ENCODE measurements at places on chromosomes 13 and 19.

DNA sequence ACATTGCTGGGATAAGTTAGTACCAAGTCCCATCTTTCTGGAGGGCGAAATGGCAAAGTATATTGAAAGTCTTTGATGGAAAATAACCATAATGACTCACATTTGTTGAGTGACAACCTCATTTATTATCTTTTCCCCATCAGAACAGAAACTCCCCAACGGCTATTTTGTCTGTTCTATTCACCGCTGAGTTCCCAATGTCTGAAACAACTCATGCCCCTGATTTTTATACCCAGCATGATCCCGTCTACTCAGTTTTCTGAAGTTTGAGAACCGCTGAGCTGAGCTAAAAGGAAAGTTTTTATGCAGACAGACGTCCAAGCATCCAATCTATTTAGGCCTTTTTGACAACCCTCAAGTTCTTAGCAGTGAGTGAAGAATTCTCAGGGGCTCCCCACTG is 7.8 kb upstream of the TINCR start:
- no peak for DNase-seq

DNA sequence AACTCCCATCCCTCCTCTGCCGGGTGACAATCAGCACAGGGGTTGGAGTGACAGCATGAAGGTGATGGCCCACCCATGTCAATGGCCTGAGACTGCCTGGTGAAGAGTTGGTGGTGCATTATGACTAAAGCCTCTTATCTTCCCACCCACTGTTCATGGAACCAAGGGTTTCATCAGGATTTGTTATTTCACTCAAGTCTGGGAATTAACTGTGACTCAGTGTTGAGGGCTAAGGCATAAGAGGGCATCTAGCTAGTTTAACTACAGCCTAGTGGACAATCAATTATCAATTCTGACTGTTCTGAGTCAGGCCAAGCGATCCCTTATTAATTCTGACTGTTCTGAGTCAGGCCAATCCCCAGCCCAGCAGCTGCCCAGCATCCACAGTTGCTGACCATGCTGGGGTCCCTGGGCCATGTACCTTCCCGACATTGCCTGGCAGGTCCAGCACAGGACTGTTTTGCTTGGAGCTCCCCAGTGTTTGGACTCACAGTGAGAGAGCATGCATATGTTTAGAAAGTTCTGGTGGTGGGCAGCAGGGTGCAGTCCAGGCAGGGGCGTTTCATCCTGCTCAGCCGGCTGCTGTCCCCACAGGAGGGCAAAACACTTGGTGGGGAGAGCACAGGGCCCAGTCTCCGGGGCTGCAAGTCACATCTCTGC is 65.5 kb downstream of the RASL11A start:
- DNase-seq, result no peak

DNA sequence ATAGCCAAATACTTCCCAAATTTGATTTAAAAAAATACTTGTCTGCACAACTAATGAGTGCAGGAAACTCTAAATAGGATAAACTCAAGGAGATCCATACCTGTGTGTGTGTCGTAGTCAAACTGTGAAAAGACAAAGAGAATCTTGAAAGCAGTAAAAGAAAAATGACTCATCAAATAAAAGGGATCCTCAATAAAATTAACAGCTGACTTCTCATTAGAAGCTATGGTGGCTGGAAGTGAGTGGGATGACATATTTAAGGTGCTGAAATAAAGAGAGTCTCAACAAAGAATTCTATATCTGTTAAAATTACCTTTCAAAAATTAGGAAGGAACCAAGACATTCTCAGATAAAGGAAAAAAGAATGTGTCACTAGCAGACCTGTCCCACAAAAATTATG is 13.7 kb downstream of the RNASEH2B start:
- DNase-seq, result no peak

- DNase-seq, result no peak
Observed at GRCh38 chr13:60720590-60720989, 323.6 kb downstream of the TDRD3 start.

DNA sequence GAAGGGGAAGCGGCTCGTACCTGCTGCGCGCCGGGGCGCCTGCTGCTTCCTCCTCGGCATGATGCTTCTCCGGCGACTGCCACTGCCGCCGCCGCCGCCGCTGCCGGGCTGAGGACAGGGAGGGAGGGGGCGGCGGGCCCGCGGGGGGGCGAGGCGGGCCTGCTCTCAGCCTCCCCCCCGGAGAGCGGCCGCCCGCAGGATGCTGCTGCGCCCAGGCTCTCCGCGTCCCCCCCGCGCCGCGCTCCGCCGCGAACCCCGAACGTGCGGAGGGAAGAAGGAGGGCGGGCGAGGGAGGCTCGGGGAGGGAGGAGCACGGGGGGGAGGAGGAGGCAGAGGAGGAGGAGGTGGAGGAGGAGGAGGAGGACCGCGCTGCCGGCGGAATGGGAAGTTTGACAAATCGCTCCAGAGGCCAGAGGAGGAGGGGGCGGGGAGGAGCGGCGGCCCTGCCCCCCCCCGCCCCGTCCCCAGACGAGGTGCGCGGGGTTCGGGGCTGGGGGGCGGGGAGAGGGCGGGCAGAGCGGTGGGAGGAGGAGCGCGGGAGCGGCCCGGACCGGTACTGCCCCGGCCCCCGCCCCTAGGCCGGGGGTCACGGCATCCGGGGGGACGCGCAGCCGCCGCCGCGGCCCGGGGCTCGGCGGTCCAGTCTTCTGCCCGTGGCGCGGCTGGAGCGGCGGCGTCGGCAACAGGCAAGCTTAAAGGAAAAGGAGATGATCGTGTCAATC is at the start of gene TSHZ3:
TSS of gene TSHZ3 (minus strand) at position 277 of the 722 bp plus-strand sequence. CDS start at position 60, 217 bp downstream.
- DNase-seq, result no peak

- no peak for DNase-seq
Observed at GRCh38 chr13:110000534-110001345, 214.4 kb upstream of the IRS2 start.

GRCh38 chr19:16316506-16316882 is 8.1 kb upstream of the KLF2 start:
- no peak for DNase-seq

DNA sequence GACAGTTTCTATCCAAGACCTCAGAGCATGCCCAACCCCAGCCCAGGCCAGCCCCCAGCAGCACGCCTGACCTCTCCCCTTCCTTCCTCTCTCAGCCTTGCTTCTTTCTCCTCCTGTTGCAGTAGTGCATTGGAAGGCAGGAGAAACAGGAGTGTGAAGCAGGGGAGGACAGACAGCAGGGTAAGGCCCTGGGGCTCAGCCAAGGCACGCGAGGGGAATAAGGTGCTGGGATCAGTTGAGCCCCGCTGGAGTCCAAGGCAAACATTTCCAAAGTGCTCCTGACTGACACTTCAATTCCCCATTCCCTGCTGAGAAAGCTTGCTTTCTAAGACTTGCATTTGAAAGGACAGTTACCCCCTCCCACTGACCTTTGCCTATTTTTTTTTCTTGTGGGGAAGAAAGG is 73.1 kb upstream of the OLFM4 start:
- no peak for DNase-seq

DNA sequence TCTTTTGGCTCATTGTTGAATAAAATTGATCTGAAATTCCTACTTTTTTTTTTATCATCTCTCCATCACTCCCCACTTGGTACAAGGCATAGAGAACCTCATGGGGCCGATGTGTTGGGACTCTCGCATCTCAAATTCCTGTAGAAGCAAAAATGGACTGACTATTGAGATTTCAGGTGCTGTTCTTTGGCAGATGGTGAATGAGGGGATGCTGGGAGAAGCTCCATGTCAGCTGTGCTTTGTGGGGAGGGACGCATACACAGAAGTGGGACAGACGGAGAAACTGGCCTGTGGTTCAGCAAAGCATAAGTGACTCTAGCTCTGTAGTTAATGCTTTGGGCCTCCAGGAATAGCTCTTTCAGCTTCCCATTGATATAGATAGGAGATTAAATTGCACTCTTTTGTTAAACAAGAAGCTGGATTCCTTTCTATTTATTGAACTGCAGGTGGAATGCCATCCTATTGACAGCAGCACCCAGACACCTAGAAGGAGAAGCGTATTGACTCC is 194.5 kb upstream of the RNF113B start:
- DNase-seq, result no peak

DNA sequence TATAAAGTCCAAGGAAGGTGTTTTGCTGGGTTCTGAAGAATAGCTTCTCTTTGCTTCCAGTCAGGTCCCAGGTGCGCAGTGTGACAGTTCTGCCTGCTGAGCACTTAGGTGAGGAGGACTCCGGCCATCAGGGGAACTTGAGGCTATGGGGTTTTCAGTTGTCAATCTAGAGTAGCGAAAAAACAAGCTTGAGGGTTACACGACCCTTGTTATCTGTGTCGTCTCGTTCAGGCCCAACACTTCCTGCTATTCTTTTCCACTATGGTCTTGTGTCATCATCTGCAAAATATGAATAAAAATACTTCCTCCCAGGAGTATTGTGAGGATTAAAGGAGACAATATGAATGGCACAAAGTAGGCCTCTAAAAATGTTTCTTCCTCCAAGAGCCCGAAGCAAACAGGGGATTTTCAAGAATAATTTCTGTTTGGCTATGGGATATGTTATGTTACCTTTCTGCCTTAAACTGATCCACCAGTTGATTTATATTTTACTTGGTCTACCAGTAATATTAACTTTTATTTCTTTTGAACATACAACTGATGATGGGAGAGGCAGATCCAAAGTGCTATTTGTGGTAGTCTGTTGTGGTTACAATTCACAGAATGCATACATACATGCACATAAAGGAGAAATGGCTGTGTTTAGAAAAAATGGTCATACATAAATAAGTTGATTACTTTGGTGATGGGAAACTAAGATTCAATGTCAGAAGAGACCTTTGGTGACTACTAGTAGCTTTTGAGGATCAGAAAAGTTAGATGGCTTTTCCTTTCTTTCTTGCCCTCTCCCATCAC is 40.5 kb upstream of the RCBTB2 start:
- DNase-seq, result no peak

DNA sequence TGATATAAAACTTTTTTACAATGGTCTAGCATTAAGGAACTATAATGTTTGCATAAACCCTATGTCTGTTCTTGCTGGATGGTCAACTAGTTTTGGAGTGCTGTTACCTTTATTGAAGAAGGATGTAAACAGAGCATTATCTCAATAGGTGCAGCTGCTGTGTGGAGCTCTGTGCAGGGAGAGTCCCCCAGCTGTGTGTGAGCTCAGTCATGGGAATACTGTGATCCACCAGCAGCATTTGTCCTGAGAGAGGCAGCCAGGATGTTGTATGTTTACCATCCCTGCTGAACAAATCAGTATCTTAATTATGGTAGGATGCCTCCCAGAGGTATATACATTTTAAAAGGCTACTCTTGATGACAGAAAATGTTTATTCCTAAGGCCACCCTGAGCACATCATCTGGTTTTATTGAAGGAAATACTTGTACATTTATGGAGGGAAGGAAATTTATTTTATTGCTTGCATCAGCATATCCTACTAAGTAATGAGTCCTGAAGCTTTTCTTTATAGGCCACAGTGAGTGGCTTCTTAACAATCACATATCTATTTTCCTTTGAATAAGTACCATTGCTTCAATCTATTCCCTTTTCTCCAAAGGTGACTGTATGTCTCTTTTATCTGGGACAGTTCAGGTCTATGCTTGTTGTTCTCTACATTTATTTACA is 11.7 kb downstream of the RAP2A start:
- DNase-seq, result no peak

DNA sequence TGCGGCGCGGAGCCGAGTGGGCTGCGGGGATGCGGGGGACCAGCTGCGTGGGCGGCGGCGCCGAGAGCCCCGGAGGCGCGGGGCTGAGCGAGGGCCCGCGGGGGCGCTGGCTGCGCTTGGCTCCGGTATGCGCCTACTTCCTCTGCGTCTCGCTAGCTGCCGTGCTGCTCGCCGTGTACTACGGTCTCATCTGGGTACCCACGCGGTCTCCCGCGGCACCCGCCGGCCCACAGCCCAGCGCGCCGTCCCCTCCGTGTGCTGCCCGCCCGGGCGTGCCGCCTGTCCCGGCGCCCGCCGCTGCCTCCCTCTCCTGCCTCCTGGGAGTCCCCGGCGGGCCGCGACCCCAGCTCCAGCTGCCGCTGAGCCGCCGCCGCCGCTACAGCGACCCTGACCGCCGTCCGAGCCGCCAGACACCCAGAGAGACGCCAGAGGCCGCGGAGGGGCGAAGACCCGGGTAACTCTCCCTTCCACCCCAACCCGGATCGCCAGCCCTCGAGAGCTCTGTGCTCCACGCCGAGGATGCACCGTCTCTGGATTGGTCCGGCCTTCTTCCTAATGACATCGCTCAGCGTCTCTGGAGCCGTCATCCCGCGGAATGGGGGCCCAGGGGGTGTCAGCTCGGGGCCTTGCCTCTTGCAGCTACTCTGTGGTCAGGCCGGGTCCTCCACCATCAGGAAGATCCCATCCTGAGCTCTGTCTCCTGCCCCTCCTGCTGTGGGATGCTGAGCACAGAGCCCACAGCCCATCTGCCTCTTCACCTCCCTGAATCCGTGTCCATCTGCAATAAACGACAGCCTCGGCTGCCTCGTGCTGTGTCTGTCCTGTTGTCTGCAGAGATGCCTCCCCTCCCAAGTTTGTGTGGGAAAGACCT is 441 bp downstream of the INAFM1 start:
- DNase-seq, result no peak

- DNase-seq, result no peak
Observed at GRCh38 chr13:111049791-111050538, 65.1 kb upstream of the ARHGEF7 start.

DNA sequence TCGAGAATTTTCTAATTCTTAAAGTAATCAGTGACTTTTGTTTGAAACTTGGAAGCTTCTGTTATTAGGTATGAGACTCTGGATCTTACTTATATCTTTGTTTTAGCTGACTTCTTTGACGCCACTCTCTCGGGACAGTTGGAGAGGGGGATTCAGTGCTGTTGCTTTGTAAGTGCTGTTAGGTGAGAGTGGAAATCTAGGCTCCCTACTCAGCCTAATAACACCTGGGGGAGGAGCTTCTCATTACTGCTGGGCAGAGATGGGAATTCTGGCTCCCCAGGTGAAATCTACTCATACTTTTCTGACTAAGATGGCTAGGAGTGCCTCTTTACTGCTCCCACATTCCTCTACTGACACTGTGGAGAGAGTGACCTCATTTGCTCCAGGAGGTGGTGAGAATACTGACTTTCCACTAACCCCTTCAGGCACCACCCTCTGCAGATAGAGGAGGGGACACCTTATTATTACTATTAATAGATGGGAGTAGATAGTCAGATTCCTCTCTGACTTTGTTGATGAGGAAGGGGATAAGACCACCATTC is 324.9 kb upstream of the SPRY2 start:
- DNase-seq, result no peak

DNA sequence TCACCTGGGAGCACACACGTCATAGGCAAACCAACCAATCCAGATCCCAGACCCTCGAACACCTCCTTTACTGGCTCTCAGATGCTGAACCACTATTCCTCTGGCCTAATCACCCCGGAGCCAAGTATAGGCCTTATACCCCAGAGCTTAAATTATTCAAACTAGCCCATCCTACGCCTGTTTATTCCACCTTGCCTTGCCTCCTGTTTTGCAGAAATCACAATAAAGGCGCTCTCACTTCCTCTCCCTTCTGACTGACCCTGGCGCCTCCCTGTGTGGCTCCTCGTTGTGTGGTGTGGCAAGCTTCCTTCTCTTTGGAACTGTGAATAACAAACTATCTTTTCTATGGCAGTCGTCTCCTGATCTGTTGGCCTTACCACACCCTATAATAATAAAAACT is 354.9 kb downstream of the ENOX1 start:
- DNase-seq, result no peak

All from activated CD8-positive, alpha-beta memory T cell treated with anti-CD3 and anti-CD28 coated beads for 1 hour (primary cell).